Pancreas (tissue), 10 donors: ENCODE measurements at places on chromosomes 11 and 22.

DNA sequence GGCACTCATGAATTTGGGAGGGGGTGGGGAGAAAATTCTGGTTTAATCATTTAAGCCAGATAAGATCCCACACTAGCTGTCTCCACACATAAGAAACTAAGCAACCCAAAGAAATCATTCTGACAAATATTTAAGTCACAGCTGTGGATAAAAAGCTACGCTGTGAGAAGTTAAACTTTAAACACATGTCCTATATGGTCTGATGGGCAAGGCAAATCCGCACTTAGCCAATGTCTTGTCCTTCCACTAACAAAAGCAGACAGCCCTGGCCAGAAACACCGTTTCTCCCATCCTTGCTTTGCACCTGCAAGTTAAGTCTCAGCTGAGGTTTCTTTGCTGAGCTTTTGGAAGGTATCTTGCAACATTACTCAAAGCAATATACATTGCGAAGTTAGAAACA, 68.0 kb downstream of the ETS1 start:
- DNase-seq, result no peak

DNA sequence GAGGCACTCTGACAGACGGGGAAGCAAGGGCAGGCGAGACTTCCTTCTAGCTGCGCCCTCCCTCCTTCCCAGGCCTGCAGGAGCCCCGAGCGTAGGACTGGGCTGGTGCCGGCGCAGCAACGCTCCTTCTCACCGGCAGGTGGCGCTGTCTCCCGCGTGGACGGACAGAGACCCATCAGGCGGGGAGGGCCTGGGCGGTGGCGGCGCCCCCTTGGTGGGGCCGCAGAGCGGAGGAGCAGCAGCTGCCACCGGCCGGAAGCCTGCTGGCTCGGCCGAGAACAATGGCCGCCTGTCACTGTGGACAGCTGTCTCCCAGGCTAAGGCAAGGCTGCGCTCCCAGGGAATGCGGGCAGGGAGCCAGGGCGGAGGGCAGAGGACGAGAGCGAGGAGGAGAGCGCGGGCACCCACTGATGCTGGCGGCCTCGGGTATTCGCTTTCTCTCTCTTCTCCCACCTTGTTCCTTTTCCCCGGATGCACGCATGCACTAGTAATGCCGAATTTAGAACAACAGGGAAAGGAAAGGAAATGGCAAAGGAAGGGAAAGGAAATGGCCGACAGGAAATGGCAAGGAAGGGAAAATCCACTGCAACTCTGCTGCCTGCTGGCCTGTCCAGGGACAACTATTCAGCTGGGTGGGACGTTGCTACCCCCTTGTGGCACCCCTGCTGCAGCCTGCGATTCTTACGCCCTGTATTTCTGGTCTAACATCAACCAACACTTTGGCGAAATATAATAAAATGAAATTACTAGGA, 14.4 kb downstream of the PPM1F start:
- DNase-seq, result peak; percentile 100

DNA sequence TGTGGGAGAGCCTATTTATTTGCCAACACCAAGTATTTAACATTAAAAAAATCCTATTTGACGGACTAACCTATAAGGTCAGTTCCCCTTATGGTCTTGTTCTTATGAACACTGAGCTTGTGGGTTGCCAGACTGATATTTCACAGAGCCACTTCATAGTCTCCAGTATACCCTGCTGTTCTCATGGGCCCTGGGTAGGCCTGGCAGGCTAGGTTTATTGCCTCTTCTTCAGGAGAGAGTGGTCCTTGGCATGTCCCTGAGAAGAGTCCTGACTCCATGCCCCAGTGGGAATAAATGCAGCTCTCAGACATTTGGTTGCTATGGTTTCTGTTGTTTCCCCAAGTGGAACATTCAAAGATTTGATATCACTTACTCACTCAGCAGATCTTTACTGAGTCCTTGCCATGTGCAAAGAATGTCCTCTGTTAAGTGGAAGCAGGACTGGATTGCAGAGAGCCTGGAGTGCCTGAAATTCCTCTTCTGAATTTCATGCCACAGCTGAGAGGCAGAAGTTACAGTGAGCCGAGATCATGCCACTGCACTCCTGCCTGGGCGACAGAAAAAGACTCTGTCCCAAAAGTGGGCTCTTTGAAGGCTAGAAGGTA, 15.7 kb downstream of the SLC5A1 start:
- DNase-seq, result no peak

GRCh38 chr11:89381094-89381493, 110.1 kb downstream of the NOX4 start:
- no peak for DNase-seq

GRCh38 chr11:69215216-69215615, 59.5 kb downstream of the SMIM38 start:
- DNase-seq, result no peak

DNA sequence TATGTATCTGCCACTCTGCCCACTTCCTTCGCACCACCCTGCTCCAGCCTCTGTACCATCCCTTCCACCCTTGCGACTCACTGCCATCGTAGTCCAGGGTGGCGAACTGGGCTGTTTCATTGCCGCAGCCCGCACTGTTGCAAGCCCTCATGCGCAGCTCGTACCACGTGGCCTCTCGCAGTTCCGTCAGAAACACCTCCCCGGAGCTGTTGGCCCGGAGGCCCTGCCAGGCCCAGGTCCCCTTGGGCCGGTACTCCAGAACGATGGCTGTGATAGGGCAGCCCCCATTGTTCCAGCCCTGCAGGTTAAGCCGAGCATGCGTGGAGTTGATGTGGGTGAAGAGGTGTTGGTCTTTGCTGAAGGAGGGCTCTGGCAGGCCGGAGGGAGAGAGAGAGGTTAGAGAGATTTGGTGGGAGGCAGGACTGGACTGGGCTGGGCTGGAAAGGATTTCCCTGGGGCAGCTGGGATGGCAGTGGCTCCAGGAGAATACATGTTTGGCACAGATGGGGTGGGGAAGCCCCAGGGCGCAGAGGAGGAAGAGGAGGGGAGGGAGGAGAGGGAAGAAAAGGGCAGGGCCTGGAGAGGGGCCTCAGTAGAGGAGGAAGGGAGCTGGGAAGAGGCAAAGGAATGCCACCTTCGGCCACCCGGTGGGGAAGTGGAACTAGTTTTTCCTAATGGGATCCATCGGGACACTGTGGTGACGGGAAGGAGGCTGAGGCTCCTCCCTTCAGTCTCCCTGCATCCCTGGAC, 109.6 kb downstream of the CEP164 start:
- DNase-seq, result no peak

- DNase-seq, result peak; percentile 67
Measured at GRCh38 chr22:38110863-38111852, 674 bp upstream of the BAIAP2L2 start.
